ENCODE measurements at places on chromosomes 1 and 21.

DNA sequence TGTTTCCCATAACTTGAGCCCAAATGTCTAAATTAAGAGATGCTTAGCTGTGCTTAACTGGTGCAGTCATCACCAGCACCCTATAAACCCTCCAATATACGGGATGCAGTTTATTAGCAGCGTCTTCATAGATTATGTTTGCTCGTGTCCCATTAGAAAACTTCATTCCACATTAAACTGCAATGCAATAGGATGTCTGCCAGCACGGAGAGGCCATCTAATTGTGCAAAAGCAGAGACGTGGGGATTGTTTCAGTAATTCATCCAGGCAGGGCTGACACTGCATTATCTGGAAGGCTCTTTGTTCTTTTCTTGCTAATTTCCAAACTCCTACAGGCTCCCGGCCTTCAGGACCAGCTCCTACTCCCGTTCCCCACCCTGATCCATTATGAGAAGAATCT lies 89.5 kb downstream of the CSMD2 start:
- no peak for DNase-seq

DNA sequence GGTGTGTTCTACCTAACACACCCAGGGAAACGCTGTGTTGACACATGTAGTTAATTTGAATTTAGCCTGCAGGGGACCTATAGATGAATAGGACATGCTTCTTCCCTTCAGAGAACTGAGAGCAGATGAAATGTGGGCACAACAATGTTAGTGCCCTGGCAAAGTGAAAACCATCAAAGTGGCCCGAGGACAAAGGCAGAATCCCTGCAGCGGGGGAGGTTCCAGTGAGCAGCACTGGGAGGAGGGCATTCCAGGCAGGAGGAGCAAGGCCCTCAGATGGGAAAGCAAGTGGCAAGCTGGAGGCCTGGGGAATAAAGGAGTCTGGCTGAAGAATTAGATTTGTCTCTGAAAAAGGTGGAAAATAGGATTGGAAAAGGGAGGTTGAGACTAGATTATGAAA lies 37.2 kb downstream of the C1orf94 start:
- no peak for DNase-seq

GRCh38 chr1:156807627-156808026 lies 9.0 kb downstream of the SH2D2A start:
- DNase-seq, result no peak

- peak; percentile 17 for DNase-seq
Observed at GRCh38 chr1:165645654-165646366, 14.8 kb downstream of the MGST3 start.

DNA sequence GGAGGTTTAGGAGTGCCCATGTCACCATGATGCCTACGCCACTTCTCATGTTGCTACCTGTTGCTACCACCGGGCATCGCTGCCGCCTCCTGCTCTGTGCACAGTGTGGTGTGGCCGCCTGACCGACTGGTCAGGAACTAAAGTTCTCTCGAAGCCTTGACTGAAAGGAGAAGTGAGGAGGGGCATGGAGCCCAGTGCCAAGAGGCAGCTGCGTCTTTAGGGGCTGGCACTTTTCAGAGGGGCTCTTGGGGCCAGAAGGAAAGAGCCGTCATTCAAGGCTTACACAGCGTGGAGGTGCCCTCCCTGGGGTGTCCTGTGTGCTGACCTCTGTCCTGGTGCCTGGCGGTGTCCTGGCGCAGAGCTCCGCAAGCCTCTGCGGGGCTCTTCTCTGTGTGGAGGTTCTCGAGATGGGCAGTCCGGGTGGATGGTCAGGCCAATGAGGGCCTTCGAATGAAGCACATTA lies 57.2 kb downstream of the ADARB1 start:
- no peak for DNase-seq

DNA sequence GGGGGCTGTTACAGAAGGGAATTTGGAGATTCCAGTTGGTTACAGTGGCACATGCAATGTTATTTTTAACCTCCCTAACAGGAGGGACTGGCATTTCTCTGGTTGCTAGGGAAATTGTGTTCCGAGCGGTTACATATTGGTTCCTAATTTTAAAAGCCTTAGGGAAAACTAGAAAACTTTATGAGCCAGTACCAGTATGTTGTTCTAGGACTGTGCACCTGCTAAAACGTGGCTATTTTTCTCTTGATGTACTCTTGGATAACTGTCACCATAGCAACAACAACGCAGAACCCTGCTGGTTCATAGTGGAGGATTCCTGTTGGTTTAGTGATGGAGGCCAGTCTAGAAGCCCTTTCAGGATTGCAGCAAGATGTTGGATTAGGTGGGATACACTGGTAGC lies 68.9 kb upstream of the PGBD5 start:
- no peak for DNase-seq

GRCh38 chr21:36705679-36706481 lies 7.0 kb downstream of the SIM2 start:
- no peak for DNase-seq

DNA sequence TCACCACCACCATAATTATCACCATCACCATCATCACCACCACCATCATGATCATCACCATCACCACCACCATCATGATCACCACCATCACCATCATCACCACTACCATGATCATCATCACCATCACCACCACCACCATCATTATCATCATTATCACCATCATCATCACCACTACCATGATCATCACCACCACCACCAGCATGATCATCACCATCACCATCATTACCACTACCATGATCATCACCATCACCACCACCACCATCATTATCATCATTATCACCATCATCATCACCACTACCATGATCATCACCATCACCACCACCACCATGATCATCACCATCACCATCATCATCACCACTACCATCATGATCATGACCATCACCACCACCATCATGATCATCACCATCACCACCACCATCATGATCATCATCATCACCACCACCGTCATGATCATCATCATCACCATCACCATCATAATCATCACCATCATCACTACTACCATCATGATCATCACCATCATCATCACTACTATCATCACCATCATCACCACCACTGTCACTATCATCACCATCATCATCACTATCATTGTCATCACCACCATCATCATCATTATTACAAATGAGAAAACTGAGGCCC lies 60.2 kb downstream of the TRABD2B start:
- DNase-seq, result no peak

GRCh38 chr1:153434746-153435455 lies 18.6 kb downstream of the S100A7A start:
- no peak for DNase-seq

DNA sequence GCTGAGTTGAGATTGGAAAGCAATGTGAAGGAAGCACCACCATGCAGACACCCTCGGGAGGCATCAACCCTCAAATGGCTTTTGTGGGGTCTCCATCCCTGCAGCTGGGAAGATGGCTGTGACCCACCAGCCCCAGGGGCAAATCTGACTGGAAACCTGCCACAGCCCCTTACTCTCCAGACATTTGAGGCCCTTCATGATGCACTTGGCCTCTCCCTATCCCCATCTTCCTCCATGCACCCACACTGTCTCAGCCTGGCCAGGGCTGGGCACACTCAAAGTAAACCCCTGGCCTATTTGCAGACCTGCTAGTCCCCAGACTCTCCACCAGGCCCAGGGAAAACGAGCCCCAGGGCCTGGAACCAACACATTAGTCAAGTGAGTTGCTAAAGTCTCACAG lies 205.2 kb downstream of the MATN1 start:
- no peak for DNase-seq

GRCh38 chr1:245652660-245653427 lies 498.1 kb downstream of the KIF26B start:
- DNase-seq, result no peak

- no peak for DNase-seq
Observed at GRCh38 chr1:7717748-7718368, 53.2 kb upstream of the VAMP3 start.

- no peak for DNase-seq
Observed at GRCh38 chr1:30418939-30419720, 304.3 kb downstream of the MATN1 start.

DNA sequence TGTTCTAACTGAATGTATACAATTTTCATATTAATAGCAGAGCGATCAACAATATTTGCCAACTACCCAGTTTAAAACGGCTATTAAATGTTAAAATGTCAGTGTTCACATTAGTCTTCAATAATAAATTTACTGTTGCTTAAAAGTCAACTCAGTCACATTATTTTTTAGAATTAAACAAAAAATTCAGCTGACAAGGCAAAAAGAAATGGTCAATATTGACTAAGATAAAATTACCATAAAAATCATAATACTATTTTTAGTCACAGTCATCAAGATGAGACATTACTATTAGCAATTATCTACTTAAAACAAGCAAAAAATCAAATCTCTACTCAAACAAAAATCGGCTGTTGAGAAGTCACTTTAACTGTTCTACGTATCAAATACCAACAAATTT lies 1.5 kb downstream of the ANKRD13C start:
- no peak for DNase-seq

DNA sequence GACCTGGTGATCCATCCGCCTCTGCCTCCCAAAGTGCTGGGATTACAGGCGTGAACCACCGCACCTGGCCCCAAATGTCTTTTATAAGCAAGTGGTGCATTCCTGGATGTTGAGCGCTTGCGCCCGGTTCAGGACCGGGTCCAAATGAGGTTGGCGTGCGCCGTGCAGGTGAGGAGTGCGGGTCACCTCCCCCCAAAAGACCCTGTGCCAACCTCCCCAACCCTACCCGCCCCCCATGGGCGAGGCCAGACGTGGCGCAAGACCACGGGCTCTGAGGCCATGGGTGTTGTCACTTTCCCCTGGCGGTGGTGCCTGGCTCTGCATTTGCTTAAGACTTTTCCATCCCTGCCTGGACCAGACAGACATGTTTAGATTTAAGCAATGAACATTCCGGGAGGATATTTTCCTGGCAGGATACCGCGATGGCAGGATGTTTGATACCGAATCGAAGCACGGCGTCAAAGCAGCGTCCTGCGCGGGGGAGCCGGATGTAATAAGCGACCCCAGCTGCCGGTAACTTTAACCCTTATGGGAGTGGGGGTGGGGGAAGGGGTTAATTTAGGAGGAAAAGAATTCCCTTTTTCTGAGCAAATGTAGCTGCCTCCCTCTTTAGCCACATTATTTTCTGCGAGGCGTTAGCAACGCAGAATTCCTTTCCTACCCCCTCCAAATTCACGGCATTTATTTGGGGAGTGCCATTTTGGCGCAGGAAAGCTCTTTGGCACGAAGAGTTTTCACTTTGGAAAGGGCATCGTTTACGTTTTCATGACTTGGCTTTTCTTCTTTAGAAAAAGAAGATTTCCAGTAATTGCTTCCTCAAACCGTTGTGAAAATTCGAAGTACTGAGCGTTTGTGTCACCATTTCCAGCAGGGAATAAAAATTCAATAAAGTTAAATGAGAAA lies 27.8 kb upstream of the RNF187 start:
- DNase-seq, result peak; percentile 80

GRCh38 chr1:245301921-245302320 lies 147.1 kb downstream of the KIF26B start:
- no peak for DNase-seq

DNA sequence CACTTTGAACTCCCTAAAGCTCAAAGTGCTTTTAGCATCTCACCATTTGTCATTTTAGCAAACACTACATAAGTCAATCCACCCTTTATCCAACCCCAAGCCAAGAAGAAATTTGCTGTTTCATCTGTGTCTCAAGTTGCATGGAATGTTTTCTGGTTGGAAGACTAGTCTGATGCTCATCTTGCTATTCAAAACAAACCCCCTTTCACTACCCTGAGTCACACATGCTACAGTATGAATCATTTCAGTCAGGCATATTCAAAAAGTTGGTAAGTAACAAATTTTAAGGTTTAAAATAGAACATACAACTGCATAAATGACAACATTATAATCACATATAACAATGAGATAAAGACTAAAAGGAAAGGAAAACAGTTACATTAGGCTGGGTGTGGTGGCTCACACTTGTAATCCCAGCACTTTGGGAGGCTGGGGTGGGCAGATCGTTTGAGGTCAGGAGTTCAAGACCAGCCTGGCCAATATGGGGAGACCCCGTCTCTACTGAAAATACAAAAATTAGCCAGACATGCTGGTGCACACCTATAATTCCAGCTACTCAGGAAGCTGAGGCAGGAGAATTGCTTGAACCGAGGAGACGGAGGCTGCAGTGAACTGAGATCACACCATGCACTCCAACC lies 38.7 kb downstream of the DSTYK start:
- DNase-seq, result no peak

GRCh38 chr1:93878501-93878888 lies 511 bp downstream of the DNTTIP2 start:
- peak; percentile 73 for DNase-seq

- no peak for DNase-seq
Observed at GRCh38 chr1:240466509-240466908, 145.4 kb downstream of the GREM2 start.
